BE2C (cell line): ENCODE measurements at places on chromosomes 5 and 9.
A peak's percentile ranks its signal among the peaks of the same experiment; 100 is the strongest.

DNA sequence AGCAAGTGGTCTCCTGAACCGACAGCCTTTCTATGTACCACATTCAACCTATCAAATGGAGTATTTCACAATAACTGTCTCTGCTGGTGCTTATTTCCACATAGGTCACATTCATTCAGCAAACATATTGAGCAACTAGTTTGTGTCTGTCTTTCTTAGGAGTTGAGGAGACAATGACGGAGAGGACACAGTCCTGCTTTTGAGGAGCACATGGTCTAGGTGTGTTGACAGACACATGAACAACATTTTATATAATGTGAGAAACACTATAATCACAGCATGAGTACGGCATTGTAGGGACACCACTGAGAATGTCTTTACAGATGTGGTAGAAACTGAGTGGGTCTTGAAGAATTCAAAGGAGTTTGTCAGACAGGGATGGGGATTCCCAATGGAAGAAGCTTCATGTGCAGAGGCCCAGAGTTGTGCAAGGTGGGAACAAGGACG, 28.5 kb downstream of the NFIL3 start:
- no peak for DNase-seq

DNA sequence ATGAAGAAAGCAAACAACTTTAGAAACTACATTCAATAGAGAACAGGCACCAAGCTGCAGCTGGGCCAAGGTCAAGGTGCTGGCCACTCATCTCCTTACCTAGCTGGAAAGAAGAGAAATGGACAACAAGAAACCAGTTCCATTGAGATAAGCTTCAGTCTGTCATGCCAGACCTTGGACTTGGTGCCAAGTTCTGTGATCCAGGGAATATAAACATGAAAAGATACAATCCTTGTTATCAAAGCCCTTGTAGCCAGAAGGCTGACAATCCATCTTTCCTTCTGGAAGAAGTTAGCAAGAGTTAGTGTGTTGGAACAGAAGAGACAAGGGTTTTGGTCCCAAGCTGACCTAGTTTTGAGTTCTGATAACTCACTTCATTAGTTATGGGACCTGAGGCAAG, 227.5 kb downstream of the ACTL7B start:
- no peak for DNase-seq

DNA sequence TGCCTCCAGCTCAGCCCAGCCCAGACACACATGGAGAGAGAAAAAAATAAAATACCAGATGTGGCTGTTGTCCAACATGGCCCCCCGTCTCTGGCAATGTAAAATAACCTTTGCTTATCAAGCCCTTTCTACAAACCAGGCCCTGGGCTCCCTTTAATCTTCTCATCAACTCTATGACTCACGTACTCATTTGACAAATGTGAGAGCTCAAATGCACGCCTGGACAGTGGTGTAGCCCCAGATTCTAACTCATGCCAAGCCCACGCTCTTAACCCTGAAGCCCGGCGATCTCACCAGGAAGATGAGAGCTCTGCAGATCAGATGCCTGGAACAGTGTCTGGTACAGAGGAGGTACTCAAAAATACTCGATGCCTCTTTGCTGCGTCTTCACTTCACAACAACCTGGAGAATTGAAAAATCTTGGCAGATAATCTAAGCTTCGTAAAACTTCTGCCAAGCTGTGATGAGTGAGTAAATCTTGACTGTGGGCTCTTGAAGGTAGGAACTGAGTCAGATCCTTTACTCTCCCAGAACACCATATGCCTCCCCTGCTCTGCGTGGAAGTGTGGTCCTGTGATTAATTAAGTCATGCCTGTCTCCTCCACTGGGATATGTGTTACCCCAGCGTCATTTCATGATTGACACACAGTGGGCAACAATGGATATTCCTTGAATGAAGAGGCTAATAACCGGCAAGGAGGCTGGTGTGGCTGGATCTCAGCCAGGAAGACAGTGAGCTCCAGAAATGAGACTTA, 102.0 kb upstream of the FSTL4 start:
- peak; percentile 87 for DNase-seq

DNA sequence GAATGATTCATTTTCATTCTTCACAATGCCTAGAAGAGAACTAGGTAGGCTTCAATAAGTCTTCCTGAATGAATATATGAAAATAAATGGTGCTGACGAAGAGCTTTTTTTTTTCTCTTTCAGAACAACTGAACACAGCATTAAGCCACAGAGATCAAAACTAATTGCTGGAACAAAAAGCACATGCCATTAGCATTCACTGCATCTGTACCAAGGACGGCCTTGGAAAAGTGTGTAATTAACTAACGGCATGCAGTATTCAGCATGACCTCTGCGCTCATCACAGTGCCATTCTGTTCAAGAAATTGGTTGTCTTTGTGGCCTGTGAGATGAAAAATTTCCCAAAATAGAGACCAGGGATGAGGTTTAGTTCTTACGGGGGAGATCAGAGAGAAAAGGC, 99.3 kb downstream of the NUDT12 start:
- DNase-seq, result no peak

GRCh38 chr9:95413793-95414192, 96.3 kb upstream of the FANCC start:
- no peak for DNase-seq

GRCh38 chr5:133497608-133498348, 114.6 kb downstream of the FSTL4 start:
- no peak for DNase-seq

DNA sequence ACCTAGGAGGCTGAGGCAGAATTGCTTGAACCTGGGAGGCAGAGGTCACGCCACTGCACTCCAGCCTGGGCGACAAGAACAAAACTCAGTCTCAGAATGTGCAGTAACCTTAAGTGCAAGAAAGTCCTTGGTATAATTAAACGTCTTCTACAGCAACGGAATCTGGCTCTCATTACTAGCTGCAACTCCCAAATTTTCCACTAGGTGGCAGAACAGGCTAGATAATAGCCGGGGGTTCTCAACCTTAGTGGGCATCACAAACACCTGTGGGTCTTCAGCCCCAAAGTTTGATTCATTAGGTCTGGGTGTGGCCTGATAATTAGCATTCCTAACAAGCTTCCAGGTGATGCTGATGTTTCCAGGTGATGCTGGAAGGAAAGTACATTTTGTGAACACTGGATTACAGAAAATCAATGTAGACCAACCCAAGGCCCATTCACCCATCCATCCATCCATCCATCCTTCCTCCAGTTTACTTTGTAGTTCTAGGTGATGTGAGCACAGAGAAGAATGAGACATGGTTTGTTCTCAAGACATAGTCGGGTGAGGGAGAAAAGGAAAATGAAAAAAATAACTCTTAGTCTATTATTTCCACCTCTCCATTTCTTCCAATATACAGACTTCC, 37.3 kb downstream of the FBXW2 start:
- peak; percentile 59 for DNase-seq

GRCh38 chr5:61735995-61736394, 403.9 kb downstream of the ZSWIM6 start:
- no peak for DNase-seq

DNA sequence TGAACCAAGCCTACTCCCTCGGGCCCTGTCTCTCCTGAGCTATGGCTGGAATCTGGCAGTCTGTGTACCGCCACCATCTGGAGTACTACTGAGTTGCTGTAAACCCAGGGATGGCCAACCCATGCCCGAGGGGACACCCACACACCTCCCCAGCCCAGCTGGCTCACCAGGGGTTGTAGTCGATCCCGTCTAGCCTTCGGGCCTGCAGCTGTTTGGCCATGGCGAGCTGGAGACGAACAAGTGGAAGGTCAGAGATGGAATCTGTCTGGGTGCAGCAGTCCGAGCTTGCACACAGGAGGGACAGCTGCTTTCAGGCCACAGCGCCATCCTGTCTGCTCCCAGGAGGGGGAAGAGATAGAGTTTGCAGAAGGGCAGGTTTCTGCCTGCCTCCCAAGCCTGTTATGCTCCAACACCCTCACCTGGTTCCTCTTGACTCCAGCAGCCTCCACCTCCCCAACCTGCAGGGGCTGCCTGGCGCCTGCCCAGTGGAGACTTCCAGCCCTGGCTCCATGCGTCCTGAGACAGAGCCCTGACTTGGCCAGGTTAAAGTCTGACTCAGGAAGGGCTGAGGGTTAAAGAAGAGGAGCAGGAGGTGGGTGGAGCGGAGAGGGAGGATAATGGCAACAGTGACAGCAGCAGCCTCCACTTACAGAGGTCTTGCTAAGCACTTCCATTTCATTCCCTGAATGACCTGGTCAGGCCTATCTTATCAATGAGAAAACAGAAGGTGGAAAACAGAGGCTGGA, 15.8 kb upstream of the SPOUT1 start:
- DNase-seq, result peak; percentile 91

DNA sequence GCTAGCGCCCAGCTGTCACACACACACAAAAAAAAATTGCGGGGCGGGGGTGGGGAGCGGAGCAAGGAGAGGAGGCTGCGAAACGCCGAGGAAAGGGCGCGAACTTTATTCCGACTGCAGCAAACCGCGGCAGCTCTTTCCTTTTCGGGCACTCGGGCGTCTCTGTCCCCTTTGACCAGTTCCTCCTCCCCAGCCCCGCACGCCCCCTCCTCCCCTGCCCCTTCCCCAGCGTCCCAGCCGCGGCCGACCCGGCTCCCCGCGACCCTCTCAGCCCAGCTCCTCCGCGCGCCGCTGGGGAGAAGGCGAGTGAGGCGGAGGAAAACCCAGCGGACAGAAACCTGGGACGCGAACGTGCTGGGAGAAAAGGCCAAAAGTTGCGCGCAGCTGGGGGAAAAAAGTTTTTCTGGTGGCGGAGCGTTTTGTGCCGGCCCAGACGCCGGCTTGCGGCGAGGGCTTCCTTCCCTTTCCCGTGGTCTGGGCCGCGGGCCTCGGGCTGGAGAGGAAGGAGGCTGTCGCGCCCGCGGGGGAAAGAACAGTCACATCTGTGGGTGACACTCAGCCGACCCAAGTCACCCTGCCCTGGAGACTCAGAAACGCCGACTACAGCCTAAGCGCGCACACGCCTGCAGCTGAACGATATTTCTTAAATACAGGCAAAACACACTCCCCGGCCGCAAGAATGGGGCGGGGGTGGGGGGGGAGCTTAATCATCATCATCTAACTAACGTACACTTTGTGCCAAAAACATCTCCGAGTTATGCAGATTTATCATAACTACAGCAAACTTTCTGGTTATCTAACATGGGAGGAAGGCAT, 1.1 kb upstream of the BNC2 start:
- peak; percentile 42 for DNase-seq

DNA sequence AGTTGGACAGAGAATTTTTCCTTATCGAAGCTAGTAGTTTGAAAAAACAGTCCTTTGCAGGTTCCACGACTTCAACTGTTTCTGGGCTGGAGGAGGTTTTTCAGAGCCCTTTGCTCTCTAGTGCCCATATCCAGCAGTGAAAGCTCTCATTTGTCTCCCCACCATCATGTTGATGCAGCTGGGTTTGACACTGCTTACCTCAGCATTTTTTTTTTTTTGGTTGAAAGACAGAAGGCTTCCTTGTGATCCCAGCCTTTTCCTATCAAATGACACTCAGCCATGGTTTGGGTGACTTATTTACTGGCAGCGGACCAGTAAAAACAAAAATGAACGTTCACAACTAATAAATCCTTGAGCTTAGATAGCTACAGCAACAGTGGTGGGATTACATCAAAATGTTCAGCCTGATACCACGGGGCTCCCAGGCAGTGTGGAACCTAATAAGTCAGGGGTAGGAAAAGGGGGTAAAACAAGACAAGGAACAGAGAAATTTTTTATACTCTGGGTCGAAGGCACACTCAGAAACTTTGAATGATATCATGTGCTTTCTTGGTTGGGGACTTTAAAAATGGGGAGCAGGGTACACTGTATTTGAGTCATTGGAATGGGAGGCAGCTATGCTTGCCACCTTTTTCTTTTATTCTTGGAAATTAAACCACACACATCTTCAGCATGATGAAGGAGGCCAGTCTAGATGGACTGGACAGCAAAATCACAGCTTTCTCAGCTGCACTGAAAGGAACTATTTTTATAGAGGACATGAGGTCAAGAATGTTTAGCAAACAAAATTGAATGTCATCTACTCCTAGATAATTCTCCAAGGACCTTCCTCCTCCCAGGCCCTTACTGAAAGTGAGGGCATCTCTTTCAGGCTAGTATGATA, 308.9 kb upstream of the MPDZ start:
- DNase-seq, result no peak

GRCh38 chr9:121700832-121701419, 49.5 kb downstream of the DAB2IP start:
- DNase-seq, result peak; percentile 90

GRCh38 chr9:108851138-108851537, 4.6 kb downstream of the ACTL7B start:
- no peak for DNase-seq

GRCh38 chr9:90451804-90452203, 190.8 kb downstream of the DIRAS2 start:
- DNase-seq, result no peak

- DNase-seq, result no peak
These were observed 121.5 kb downstream of the SV2C start for GRCh38 chr5:76204713-76205112.

- no peak for DNase-seq
These were observed 92.1 kb downstream of the MELK start for GRCh38 chr9:36664806-36665205.

GRCh38 chr9:136922540-136922939, 22.0 kb downstream of the FBXW5 start:
- no peak for DNase-seq

GRCh38 chr5:146877178-146877681, 1.3 kb downstream of the PPP2R2B start:
- DNase-seq, result no peak

- no peak for DNase-seq
These were observed 22.1 kb downstream of the ITGA2 start for GRCh38 chr5:53011233-53011632.

GRCh38 chr5:95925378-95925744, 36.3 kb downstream of the ELL2 start:
- DNase-seq, result no peak

- no peak for DNase-seq
These were observed 284.4 kb downstream of the PIK3R1 start for GRCh38 chr5:68499987-68500386.

- DNase-seq, result no peak
These were observed 34.6 kb downstream of the SGCD start for GRCh38 chr5:156361436-156362109.

- DNase-seq, result no peak
These were observed 106.4 kb upstream of the COL5A1 start for GRCh38 chr9:134535171-134535570.

GRCh38 chr9:437574-438001, 222.9 kb downstream of the DOCK8 start:
- no peak for DNase-seq

GRCh38 chr5:170059221-170059620, 46.5 kb upstream of the FOXI1 start:
- DNase-seq, result no peak

DNA sequence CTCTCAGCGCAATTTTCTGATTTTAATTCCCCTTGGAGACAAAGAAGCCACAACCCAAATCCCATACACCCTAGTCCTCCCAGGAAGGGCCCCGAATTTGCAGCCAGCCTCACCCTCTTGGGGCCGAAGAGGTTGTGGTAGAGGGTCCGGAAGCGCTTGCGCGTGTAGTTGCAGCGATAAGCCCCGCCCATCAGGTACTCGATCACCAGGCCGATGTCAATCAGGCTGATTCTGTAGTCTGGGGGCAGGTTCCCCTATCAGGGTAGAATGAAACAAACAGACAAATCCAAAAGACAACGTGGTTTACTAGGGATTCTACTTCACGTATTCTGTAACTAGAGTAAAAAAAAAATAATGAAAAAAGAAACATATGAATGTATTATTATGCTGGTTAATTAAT, 210.6 kb upstream of the KLF9 start:
- DNase-seq, result no peak

GRCh38 chr9:120926397-120926928, at the start of gene TRAF1:
TRAF1 (minus strand) TSS chr9:120926796; CDS start chr9:120926075, 721 bp downstream.
- DNase-seq, result no peak

- DNase-seq, result no peak
These were observed 331.3 kb upstream of the SEMA6A start for GRCh38 chr5:116905885-116906284.
